Gastrocnemius medialis (tissue), 4 donors: ENCODE measurements at places on chromosomes 5 and 9.

GRCh38 chr5:179268399-179268952 lies 76.8 kb downstream of the ADAMTS2 start:
- DNase-seq = peak; percentile 11

GRCh38 chr5:6487081-6487480 lies 38.4 kb downstream of the UBE2QL1 start:
- no peak for DNase-seq

GRCh38 chr5:116242343-116242742 lies 157.5 kb downstream of the COMMD10 start:
- DNase-seq = no peak

DNA sequence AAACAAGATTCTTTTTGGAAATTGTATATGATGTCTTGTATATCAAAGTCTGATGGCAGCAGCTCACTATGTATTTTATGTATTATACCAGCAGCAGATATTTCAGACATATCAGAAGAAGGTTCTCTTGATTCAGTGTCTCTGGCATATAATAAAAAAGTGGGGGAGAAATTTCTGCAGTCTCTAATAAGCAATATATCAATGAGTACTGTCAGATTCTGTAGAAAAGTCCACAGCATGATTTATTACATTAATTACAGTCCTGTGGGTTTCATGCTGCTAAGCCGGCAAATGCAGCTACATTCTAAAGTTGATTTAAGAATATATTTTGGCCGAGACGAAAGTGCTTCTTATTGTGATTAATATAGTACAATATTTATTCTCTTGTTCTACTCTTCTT lies 113.1 kb downstream of the KIAA1958 start:
- no peak for DNase-seq

DNA sequence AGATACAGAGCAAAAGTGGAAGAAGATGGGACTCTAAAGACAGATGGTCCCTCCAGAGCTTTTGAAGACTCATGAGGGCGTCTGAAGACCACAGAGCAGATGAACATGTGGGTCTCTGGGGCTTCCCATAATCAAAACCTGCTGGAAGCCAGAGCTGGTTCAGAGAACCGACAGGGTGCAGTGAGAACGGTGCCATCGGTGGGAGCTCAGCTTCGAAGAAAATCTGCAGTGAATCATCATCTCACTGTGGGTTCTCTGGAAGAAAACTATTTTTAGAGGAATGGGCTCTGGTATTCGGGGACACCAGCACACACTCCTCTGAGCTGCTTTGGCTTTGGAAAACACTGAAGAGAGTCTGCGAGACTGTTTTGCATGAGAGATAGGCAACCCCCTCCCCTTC lies 222.4 kb upstream of the PANK3 start:
- DNase-seq = no peak

- no peak for DNase-seq
These were observed 32.4 kb downstream of the IRF1 start for GRCh38 chr5:132458226-132458560.

DNA sequence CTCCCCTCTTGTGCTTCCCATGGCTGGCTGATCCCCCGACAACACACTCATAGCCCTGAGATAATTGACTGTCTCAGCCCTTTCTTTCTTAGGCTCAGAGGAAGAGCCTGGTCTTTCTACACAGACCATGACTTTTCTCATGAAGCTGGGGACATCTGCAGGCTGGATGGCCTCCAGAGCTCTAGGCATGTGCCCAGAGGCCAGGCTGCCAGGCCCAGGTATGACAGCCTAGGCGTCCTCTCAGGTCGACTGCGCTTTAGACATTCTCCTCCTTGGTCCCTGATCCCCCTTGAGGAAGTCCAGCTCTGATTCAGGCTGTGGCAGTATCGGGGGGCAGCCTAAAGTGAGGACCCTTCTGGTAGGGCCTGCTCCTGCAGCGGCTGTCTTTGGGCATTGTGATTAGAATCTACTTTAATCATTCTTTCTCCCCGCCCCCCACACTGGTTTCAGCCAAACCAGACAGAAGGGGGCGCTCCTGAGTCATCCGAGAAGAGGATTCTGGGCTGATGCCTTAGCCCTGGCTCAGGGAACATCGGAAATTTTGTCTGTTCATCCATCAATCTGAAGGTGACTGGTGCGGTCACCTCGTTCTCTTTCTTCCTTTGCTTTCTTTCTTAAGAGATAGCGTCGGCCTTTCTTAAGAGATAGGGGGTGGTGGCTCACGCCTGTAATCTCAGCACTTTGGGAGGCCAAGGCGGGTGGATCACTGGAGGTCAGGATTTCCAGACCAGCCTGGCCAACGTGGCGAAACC lies 66.5 kb upstream of the HSPA9 start:
- peak; percentile 44 for DNase-seq

DNA sequence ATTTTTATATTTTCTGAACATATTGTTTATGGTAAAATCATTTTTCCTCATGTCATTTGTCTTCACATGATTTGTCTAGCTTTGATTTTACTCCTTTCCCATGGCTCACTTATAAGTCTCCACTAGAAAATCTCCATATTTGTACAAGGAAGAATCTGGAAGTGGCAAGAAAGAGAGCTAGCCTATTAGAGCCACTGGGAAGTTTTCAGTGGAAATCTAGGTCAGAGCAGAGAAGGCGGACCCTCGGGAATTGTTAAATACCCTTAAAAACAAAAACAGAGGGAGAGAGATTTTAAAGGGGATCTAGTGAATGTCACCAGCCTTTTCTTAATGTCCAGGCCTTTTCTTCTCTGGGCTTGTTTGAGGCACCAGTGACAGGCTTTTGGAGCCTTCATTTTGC lies 56.6 kb downstream of the GRAMD2B start:
- DNase-seq = no peak

DNA sequence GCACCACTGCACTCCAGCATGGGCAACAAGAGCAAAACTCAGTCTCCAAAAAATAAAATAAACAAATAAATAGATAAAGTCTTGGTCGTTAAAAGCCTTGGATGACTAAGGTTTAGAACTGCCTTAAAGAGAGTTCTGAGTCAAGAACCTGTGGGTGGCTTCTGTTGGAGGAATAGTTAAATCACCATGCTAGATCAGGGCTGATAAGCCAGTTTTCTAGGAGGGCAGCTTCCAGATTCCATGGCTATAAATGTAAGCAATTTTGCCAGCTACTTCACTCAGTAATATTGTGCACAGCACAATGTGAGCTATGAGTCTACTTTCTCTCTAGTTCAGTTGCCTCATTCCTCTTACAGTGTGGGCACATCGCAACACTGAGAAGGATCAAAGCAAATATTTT lies 242.1 kb upstream of the NUDT12 start:
- DNase-seq = no peak

DNA sequence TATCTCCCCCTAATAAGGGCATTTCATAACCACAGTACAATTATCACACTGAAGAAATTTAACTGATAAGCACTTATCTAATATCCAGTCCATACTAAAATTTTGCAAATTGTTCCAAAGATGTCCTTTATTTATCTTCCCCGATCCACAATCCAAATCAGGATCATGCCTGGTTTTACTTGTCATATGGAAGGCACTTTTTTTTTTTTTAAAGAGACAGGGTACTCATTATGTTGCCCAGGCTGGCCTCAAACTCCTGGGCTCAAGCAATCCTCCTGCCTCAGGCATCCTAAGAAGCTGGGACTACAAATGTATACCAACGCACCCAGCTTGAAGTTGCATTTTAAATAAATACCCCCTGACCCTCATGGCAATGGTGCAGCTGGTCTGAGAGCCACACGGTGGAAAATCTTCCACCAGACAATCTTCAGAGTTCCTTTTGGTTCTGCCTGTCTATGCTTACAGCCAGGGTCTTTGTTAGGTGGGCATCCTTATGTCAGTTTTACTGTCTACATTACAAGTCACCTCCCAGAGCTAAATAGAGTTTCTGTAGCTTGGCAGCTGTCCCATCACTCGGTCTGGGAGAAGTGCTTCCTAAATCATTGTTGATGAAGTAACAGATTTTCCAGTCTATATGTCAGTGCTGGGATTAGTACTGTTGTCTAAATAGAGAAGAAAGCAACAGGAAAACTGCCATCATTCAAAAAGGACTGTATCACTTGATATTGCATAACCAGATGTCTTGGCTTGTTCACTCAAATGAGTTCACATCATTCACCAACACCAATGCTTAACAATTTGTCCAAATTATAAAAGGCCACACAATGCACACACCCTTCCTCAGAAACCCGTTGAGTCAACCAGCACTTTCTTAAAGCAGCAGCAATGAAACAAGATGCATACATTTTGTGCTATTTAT lies 26.4 kb downstream of the PTPN3 start:
- no peak for DNase-seq

DNA sequence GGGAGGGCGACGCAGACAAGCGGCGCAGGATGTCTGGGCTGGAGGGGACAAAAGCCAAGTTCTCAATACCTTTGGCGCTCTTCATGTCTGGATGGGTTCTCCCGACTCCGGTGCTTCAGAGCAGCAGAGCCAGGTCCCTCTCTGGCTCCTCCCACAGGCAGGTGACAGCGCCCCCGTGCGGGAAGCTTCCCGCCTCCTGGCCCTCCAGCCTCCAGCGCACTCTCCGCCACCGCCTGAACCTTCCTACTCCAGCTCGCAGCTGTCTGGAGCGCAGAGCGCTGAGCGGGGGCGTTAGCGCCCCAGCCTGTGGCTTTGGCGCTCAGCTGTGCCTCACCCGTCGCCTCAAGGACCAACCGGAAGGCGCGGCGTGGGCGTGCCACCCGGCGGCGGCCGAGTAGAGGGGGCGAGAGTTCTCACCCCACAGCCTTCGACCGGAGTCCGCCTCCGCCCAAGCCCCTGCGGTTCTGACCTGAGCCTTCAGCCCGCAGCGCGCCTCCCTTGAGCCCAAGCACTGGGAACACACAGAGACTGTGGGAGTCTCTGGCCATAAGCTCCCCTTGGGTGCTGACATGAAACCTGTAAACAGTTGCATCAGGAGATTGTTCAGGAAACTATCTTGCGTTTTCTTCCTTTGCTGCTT lies at the start of gene SLCO4C1:
Gene SLCO4C1 (minus strand): TSS at position 107 of the 640 bp plus-strand sequence. CDS start 22 bp downstream, at position 85.
- DNase-seq = peak; percentile 18

DNA sequence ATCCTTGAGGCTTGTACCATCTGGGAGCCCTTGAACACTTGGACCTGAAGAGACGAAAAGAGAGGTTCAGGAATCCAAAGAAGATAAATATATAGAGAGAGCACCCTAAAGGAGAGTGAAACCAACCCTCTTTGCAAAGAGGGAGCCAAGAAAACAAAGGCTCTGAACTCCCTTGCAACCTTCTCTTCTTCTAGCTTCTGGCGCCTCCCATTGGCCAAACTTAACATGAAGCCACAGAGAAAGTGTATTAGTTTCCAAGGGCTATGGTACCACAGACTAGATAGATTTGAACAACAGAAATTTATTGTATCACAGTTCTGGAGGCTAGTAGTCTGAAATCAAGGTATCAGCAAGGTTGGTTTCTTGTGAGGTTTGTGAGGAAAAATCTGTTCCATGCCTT lies 175.1 kb downstream of the HCN1 start:
- no peak for DNase-seq

GRCh38 chr5:14720236-14720923 lies 55.9 kb downstream of the OTULIN start:
- DNase-seq = no peak

GRCh38 chr9:70951749-70952727 lies 169.4 kb downstream of the TRPM3 start:
- DNase-seq = no peak

- no peak for DNase-seq
These were observed 115.4 kb downstream of the ZNF608 start for GRCh38 chr5:124630767-124631704.

GRCh38 chr5:150219142-150219541 lies 29.3 kb downstream of the SLC6A7 start:
- no peak for DNase-seq

- no peak for DNase-seq
These were observed 329.2 kb downstream of the EFNA5 start for GRCh38 chr5:107341376-107342084.

GRCh38 chr5:158429564-158429963 lies 570.6 kb upstream of the CLINT1 start:
- DNase-seq = no peak

DNA sequence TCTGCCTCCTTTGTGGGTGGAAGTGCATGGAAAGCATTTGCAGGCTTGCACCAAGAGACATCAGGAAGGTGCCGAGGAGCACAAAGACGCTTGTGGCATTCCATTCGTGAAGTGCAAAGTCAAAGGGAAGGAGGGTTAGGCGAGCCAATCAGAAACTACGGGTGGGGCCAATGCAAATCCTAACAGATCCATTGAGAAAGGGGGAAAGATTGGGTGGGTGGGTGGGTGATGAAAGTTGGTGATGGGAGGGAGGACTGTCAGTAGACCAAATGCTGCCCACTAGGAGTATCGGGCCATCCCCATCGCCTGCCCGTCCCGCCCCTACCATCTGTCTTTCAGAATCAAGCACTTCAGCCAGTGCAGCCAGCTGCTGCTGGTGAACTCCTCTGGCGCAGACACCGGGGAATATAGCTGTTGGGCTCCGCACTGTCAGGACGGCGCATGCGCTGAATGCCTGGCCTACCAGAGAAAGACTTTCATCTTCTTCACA lies 17.1 kb upstream of the ANXA6 start:
- no peak for DNase-seq

DNA sequence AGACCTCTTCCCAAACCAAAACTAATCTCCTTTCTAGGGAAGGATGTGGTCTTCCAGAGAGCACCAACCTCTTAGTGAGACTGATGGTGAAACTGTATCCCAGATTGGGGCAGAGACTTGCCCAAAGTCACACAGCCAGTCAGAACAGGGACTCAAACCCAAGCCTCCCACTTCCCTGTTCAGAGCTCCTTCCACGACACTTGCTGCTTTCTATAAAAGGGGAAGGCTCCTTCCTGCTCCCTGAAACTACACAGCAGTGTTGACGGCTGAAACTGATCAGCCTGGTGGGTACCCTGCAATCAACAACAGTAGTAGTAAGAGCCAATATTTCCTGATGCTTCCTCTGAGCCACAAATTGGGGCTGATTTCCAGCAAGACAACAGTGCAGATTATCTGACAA lies 1.5 kb downstream of the TOR2A start:
- no peak for DNase-seq

- DNase-seq = no peak
These were observed 45.0 kb upstream of the PRSS3 start for GRCh38 chr9:33750307-33750838.

DNA sequence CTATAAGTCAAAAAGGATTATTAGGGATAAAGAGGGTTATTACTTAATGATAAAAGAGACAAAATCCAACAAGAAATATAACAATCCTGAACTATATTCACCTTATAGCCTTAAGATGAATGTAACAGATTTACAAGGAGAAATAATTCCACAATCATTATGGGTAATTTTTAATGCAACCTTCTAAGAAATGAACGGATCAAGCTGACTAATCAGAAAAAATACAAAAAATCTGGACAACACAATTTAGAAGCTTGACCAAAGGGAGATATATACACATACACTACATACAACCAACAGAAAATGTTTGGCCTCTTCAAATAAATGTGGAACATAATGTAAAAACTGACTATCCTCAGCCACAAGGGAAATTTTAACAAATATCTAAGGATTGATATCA lies 102.3 kb downstream of the CPLANE1 start:
- DNase-seq = no peak

GRCh38 chr5:161925960-161926359 lies 78.0 kb downstream of the GABRA1 start:
- DNase-seq = no peak

DNA sequence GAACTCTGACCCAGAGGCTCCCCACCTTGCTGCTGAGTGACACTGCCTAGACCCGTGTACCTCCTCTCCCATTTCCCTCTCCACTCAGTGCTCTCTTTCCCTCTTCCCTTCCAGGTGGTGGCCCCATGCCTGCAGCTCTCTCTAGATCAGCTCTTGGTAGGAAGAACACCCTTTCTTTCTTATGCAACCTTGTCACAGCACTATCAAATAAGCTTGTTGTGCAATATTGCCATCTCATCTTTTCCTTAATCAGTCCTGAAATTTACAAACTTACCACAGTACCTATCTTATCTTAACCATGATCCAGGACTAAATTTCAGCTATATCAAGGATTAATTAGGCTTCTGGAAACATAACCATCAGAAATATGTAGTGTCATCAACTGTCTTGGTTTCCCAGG lies 88.6 kb downstream of the ZFAND5 start:
- no peak for DNase-seq
